ENCODE measurements at places on chromosomes 13 and 19.

DNA sequence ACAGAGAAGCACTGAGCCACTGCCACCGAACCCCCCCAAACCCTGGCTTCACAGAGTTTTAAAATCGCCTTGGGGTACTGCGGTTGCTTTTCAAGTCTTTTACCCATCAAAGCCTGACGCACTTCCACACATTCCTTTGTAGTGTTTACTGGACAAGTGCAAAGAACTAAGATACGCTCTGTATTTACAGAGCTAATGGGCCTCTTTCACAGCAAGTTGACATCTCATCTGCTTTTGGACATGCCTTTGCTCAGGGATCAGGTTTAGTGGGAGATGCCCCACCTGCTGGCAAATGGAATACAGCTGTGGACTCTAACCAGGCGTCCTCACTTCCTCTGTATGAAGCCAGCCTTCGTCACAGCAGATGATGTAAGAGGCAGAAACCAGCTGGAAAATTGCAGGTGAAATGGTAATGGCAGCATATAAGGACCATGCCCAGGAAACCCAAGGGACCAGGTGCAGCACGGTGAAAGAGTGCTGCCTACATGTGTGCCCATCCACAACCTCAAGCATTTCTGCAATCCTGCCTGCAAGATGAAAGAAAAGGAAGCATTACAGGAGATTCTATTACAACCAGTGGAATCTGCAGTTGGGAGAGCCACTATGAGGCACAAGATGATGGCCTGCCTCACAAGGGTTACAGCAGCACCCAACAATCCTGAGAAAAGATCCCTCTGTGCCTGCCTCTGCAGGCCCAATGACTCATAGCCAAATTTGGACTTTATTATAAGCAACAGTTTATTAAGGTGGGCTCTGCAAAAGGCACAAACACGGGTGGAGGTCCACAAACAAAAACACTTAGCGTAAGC lies 34.7 kb downstream of the BRD4 start:
- DNase-seq = no peak

GRCh38 chr19:43562698-43563241 lies 12.6 kb downstream of the XRCC1 start:
- peak; percentile 54 for DNase-seq

GRCh38 chr13:44230071-44230470 lies 143.6 kb upstream of the SERP2 start:
- no peak for DNase-seq

- no peak for DNase-seq
These were observed 19.9 kb upstream of the GGACT start for GRCh38 chr13:100608489-100608888.

- DNase-seq = no peak
These were observed 4.3 kb downstream of the CDX2 start for GRCh38 chr13:27964741-27965323.

DNA sequence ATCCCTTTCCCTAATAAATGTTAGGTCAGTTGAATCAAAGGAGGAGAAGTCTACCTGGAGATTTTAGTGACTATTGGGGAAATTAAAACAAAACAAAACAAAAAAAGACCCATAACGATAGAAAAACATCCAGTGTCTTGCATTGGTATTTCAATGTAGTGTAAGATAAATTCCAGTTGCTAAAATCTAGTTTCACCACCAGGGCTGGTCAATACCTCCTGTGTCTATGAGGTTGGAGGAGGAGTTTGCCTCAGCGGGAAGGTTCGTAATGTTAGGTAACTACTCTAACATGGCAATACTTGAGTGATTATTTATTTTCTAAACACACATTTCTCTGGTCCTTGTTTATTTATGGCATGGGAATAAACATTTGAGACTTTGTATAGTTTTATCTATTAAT lies 483.2 kb downstream of the FGF9 start:
- no peak for DNase-seq

DNA sequence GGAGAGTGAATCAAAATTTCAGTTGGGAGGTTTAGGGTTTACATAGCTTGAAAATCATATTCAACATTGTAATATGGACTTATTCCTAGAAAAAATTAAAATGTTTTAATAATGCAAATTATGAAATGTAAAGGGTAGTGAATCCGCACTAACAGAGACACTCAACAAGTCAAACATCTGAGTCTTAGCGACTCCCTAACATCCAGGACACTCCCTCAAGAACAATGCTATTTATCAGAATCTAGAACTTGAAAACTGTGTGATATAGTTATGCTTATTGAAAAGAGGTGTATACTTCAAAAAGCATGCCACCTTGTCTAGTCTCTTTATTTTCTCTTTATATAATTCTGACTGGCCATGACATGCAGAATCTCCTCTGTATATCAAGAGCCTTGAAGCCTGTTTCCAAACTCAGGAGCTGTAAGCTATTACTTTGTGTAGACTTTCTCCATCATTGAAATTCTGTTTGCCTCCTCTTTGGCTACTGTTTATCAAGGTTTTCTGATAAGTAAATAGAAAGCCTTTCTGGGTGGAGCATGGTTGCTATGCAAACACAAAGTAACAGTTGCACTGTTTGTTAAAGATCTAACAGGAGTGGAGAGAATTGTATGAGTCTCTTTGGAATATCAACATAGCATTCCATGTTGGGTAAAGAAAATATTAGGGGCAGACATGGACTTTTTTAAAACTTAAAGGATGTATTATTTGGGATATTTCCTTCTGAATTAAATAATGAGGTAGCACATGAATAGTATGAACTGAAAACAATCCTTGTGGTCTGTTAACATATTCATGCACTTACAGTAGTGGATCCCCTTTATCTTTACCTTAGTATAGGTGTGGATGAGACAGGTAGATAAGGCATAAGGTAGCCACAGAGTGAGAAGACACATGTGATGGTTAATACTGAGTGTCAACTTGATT lies 56.4 kb upstream of the MBNL2 start:
- DNase-seq = no peak
